ENCODE measurements at places on chromosomes 4 and X. TPM values are rescaled to one million over a fixed set of nuclear protein-coding genes. Genes with fewer than 3 reads are reported as not detected.

ANOS1 gene
- total RNA-seq = not detected

PHKA1 gene
- 5.0 TPM for total RNA-seq

SPACA5B gene
- total RNA-seq = not detected

TMPRSS11E gene
- 0.15 TPM for total RNA-seq

HPSE gene
- total RNA-seq = 10.6 TPM

RAB39B gene
- 12.5 TPM for total RNA-seq

IBSP gene
- not detected for total RNA-seq

NPY2R gene
- total RNA-seq = not detected

DNA sequence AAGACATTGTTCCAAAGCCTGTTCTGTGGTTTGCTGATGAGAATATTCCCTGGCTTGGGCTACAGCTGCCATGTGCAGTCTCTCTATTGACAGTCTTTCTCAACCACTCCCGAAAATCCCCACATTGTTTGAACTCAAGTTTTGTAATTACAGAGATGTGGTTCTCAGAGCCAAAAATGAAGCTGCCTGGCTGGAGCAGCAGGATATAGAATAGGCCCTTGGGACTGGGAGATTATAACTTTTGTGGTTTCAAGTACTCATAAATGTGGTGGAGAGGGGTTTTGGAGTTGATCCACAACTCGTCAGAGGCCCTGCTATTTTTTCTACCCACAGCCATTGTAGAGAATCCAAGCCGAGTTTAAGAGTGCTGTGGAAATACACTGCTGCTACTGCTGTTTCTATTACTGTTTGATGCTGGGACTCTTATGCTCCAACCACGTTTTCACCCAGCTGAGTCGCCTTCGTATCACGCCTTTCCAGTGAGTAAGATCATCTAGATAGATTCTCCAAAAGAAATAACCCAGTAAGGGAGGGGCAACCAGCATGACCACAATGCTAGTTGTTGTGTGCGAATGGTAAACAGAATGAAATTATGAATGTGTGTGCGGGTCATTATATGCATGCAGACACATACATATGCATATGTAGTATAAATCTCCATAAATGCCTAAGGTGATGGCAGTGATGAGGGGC is 57.1 kb upstream of the ATXN3L start:
- H3K4me1 ChIP-seq = no peaks in the 10 kb centered on the region
- no peak for DNase-seq
- no peaks in the 10 kb centered on the region for H3K27me3 ChIP-seq
- no peak overlapping the region for H3K27ac ChIP-seq

DNA sequence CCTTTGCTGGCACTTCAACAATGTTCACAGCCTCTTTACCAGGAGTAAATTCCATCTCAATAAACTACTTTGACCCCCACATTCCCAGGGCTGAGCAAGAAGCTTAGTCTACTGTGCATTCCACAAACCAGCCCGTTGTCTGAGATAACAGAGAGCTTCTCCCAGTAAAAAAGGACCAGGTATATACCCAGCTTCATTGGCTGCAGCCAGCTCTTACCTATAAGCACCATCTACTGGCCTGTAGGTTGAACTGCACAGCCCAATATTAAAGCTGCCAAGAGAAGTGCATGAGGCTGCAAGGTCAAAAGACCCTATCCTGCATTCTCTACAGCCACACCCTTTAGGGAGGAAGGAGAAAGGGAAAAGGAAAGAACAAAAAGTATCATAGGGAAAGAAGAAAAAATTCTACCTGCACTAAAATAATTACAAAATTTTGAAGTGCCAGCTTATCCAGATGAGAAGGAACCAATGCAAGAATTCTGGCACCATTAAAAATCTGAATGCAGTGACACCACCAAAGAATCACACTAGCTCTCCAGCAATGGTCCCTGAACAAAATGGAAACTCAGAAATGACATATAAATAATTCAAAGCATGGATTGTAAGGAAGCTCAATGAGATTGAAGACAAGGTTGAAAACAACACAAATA is 45.7 kb upstream of the INTU start:
- H3K27me3 ChIP-seq = no peaks in the 10 kb centered on the region
- DNase-seq = no peak
- no peak overlapping the region for H3K27ac ChIP-seq
- no peak overlapping the region for H3K4me3 ChIP-seq

DNA sequence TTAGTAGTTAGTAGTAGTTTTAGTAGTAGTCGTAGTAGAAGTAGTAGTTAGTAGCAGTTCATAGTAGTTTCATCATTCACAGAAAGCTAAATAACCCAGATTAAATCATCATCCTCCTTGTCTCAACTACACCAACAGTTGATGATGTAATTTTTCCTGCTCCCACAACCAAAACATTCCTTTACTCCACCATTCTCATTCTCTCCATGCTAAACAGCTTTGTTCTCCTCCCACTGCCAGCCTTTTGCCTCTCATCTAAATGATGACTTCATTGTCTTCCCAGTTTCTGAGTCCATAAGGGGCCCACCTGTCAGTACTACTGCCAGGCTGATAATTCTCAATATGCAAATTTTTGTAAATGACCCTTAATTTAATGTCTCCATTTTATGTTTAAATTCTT is 68.9 kb downstream of the ARHGAP24 start:
- no peaks in the 10 kb centered on the region for H3K36me3 ChIP-seq
- no peak for DNase-seq
- H3K27me3 ChIP-seq = no peaks in the 10 kb centered on the region
- H3K27ac ChIP-seq = no peak overlapping the region
- H3K4me3 ChIP-seq = no peak overlapping the region

DNA sequence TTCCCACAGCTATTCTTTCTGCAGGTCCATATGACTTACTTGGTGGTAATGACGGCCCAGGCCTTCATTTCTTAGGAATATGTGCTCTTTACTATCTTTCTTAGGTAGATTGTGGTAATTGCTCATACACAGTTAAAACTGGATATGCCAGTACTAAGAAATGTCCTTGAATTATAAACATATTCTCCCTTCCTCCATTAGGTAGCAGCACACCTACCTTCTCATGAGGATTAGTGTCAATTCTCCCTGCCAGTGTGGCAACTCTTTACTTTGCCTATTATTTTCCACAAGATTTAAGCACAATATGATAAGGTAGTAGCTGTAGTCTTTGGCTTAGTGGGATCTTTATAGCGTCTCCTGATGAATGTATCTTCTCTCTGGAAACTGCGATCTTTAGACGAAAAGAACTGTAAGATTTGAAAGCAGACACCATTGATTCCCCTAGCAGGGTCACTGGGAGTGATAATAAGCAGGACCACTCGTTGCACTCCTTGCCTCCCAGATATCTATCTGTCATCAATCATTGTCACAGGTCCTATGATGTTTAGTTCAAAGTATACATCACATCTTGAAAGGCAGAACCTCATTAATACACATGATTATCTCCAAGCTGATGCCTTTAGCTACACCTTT is 1240.7 kb downstream of the C4orf33 start:
- H3K4me3 ChIP-seq = no peak overlapping the region
- no peak for DNase-seq
- no peaks in the 10 kb centered on the region for H3K27me3 ChIP-seq
- no peak overlapping the region for H3K27ac ChIP-seq
- H3K36me3 ChIP-seq = no peaks in the 10 kb centered on the region

DNA sequence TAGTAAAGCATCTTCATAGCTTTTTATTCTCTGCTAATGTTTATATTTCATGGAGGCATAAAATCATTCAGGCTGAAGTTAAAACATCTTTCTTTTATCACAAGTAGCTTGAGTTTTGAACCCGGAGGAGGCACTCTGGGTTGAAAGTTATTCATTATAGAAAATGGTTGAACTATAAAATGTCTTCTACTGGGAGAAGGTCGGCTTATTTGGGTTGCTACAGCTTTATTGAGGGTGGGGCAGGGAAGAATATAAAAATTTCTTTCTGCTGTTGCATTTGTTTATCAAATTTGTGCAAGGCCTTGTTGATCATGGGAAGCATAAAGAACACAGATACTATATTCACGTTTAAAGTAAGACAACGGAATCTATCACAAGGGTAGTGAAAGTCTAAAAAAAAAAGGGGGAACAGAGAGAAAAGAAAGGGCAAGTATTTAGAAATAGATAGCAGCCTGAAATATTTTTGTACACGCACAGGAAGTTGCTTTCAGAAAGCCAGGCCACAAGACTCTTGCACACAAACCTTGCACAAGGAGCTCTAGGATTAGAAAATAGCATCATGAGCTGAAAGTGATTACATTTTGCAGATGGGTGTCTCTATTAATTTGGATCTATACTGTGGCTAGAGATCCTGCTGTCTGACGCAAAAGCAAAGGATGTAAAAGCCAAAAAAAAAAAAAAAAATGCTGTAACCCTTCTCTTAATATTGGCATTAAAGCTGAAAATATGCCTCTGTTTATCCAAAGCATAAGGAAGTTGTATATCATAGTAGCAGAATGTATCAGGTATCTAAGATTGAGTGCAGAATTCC is 37.2 kb upstream of the FAM9C start:
- DNase-seq = peak; percentile 47
- no peaks in the 10 kb centered on the region for H3K27me3 ChIP-seq
- no peak overlapping the region for H3K27ac ChIP-seq

DNA sequence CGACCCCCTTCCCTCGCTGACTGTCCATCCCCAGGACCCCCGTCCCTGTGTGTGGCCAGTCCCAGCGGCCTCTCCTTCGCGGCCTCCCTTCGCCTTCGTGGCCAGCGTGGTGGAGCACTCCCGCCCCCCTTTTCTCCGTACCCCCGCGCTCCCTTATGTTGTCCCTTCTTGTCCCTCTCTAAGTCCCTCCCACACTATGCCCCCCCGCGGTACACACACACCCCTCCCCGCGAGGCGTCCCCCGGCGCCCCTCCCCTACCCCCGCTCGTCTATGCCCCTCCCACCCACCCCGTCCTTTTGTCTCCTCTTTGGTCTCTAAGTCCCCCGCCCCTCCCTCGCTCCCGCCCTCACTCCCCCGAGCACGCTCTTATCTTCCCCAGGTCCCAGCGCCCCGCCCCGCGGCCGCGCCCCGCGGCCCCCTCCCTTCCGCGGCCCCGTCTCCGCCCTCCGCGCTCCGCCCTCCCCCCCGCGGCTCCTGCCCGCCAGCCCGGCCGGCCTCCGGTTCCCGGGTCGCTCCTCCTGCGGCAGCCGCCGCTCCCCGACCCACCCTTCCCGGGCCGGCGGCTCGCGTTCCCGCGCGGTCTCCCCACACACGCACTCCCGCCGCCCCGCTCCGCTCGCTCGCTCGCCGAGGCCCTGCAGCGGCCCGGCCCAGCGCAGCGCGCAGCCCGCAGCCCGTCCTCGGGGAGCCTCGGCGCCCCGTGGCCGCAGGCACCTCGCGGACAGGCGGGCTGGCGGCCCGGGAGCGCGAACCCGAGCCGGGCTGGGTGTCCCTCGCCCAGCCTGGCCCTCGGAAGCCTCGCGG is 26.3 kb downstream of the UTP14A start:
- peak overlapping the region; percentile 49 for H3K4me3 ChIP-seq
- no peaks in the 10 kb centered on the region for H3K36me3 ChIP-seq
- H3K27me3 ChIP-seq = no peaks in the 10 kb centered on the region
- peak; percentile 63 for DNase-seq
- no peaks in the 10 kb centered on the region for H3K4me1 ChIP-seq

DNA sequence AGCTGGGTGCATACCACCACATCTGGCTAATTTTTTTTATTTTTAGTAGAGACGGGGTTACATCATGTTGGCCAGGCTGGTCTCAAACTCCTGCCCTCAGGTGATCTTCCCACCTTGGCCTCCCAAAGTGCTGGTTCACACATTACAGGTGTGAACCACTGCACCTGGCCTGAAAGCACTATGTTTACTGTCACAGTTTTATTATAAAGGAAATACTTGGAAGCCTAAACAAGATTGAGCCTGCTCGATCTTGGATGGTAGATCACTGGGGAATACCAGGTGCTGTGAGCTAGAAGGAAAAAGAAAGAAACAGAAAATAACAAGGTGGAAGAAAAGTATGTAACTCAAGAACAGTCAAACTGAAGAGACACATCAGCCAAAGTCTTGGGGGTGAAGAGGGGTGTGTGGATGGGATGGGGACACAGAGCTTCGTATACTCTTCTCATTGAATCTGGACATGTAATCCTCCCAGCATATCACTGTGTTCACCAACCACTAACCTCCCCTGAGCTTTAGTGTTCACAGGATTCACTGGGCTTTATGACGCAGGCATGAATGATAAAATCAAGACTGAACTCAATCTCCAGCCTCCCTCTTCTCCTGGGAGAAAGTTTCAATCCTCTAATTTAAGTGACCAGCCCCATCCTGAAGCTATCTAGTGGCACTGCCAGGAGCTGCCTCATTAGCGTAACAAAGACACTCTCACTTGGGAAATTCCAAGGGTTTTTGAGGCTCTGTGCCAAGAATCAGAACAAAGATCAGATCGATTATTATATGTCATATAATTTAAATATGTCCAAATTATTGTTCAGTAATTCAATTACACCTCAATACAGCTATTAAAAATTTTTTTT is 40.9 kb downstream of the PDS5A start:
- no peak overlapping the region for H3K27ac ChIP-seq
- peaks cover 41% of the 10 kb centered on the region for H3K4me1 ChIP-seq
- no peak overlapping the region for H3K4me3 ChIP-seq
- no peaks in the 10 kb centered on the region for H3K36me3 ChIP-seq
- H3K27me3 ChIP-seq = no peaks in the 10 kb centered on the region
- no peak for DNase-seq

GRCh38 chrX:10496345-10496965 is 123.9 kb downstream of the MID1 start:
- no peaks in the 10 kb centered on the region for H3K4me1 ChIP-seq
- no peak overlapping the region for H3K27ac ChIP-seq
- DNase-seq = no peak
- no peak overlapping the region for H3K4me3 ChIP-seq

GRCh38 chr4:127778102-127778501 is 4.0 kb upstream of the HSPA4L start:
- peaks cover 31% of the 10 kb centered on the region for H3K27me3 ChIP-seq
- no peaks in the 10 kb centered on the region for H3K36me3 ChIP-seq
- no peak overlapping the region for H3K27ac ChIP-seq
- DNase-seq = no peak

- H3K36me3 ChIP-seq = no peaks in the 10 kb centered on the region
- no peaks in the 10 kb centered on the region for H3K27me3 ChIP-seq
- H3K27ac ChIP-seq = no peak overlapping the region
- H3K4me1 ChIP-seq = no peaks in the 10 kb centered on the region
Measured at GRCh38 chrX:71177327-71177726, 32.7 kb downstream of the NLGN3 start.

DNA sequence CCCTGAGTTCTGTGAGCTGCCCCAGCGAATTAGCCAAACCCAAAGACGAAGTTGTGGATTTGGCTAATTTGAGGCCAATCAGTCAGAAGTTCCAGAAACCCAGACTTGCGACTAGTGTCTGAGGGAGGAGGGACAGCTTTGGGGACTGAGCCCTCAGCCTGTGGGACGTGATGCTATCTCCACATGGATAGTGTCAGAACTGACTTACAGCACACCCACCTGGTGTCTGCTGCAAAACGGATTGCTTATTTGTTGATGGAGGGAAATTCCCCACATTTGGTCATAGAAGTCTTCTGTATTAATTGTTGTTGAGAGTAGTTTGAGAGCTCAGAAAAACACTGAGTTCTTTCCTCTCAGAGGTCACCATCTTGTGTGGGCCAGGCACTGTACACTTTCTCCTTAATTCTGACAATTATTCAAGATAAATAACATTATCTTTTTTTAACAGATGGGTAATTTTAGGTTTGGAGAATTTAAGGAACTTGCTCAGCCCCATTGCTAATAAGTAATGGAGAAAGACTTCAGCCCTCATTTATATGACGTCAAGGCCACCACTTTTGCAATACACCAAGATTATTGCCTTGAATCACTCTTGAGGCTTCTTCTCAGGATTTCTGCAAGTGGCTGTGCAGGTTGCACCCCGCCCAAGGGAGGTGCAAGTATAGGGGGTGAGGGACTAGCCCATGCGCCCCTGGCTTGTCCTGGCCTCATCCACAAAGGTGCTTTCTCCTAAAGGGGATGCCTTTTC is 16.7 kb downstream of the CLRN2 start:
- DNase-seq = no peak
- H3K4me3 ChIP-seq = no peak overlapping the region
- no peaks in the 10 kb centered on the region for H3K36me3 ChIP-seq
- no peak overlapping the region for H3K27ac ChIP-seq
- peaks cover 3% of the 10 kb centered on the region for H3K27me3 ChIP-seq
- H3K4me1 ChIP-seq = no peaks in the 10 kb centered on the region

Data from CD8-positive, alpha-beta memory T cell (primary cell).